ENCODE measurements at places on chromosomes 16 and 17.

DNA sequence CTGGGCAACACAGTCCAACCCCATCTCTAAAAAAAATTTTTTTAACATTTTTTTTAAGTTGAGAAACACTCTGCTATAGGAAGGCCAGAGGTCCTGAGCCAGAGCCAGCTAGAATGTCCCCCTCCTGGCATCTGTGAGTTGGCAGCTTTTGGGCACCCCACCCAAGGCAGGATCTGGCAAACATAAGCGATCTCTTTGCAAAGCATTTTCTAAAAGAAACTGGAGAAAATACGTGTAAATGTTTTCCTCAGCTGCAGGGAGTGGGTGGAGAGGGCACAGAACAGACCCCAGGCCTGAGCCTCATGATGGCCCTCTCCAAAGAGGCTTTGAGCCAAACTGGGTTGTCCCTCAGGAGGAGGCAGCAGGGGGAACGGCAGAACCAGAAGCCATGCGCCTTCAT, 11.7 kb downstream of the CAVIN1 start:
- no peak for DNase-seq

DNA sequence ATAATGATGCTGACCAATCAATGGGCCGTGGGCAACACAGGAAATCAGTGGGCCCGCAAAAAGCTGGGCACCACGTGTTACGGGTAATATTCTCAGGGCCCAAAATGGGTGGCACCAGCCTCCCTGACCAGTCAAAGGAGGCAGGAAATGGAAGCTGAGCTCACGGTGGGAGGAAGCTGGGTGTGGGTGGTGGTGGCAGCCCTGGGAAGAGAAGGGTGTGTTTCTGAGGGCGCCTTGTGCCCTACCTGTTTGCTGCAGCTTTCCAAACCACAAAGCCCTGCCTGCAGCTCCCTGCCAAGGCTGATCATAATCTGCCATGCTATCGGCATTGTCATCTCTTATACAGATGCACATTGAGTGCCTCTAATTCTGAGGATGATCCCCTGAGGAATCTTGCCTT, 457.9 kb downstream of the SLC39A11 start:
- no peak for DNase-seq

GRCh38 chr17:72380120-72380519, 259.3 kb downstream of the SOX9 start:
- no peak for DNase-seq

DNA sequence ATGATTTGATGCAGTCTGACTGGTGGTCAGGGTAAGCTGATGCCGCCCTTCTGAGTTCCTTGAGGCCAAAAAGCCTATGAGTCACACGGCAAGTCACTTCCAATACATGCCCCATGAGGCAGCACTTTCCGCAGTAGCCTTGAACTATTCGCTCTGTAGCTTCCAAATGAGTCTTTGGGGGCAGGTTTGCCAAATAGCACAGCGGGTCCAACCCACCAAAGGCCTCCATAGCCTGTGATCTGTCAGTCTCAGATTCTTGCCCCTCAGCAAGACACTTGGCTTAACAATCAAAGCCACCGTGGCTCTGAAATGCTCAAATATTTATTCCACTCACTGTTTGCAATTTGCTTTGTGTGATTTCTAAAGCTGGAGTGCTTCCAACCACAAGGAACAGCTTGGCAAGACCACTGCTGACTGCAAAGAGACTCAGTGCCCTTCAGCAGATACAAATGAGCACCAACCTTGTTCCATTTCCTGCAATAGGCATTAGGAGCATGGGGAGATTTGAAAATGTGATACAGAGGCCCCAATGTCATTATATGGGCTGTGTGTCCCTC, 45.4 kb downstream of the CLEC19A start:
- no peak for DNase-seq

- no peak for DNase-seq
Measured at GRCh38 chr16:87461466-87461991, 31.3 kb downstream of the ZCCHC14 start.

DNA sequence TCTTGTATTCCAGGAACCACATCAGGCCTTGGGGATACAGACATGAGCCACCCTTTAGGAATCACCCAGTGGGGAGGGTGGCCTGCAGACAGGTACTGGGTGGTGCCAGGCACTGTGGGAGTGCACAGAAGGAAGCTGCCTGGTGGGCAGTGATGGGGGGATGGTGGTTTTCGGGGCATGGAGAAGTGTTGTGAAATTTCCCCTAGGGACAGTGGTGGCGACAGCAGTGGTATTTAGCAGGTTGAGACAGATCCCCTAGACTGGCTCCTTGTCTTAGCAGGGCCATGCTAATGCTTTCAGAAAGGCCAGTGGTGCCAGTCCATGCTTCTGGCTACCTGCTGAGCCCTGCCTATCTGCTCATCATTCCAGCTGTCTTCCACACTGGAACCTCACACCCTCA, 129.6 kb downstream of the SPACA3 start:
- DNase-seq: no peak

- no peak for DNase-seq
Measured at GRCh38 chr17:65660947-65661346, 99.5 kb upstream of the AXIN2 start.

DNA sequence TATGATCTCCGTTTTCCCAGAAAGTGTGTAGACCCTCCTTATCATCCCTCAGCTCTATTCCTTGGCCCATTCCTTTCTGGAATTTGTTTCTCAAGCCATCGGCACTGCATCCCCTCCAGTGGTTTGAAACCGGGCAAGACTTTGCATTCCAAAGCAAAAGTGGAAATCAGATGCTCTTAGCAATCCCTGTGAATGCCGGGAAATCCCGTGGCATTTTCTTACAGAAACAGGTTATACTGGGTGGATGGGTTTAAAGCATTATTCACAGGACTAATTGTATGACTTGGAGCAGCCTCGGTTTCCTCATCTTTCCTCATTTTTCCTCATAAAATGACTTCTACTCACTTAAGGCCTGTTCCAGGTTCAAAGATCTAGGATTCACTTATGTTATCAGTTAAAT, 52.0 kb downstream of the MAP2K6 start:
- DNase-seq: no peak

- DNase-seq: no peak
Measured at GRCh38 chr17:69098625-69099024, 37.9 kb upstream of the ABCA9 start.

GRCh38 chr17:72991651-72992050, 100.8 kb downstream of the SLC39A11 start:
- DNase-seq: no peak

DNA sequence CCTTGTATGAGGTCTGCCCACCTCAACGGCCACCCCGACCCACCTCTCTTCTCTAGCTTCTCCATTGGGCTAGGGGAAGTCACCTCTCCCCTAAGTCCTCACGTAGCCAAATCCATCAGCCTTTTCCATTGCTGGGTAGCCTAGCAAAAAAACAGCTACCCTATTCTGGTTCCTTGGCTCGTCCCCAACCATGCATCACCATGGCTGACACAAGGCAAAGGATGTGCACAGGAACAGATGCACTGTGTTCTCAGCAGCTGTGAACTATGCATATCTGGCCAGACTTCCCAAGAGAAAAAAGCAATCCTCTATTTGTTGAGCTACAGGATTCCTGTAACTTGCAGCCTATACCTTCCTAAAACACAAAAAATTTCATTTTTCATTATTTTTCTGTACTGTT, 22.0 kb upstream of the FLCN start:
- DNase-seq: no peak

- DNase-seq: no peak
Measured at GRCh38 chr17:76982408-76983074, 114.3 kb downstream of the MGAT5B start.

DNA sequence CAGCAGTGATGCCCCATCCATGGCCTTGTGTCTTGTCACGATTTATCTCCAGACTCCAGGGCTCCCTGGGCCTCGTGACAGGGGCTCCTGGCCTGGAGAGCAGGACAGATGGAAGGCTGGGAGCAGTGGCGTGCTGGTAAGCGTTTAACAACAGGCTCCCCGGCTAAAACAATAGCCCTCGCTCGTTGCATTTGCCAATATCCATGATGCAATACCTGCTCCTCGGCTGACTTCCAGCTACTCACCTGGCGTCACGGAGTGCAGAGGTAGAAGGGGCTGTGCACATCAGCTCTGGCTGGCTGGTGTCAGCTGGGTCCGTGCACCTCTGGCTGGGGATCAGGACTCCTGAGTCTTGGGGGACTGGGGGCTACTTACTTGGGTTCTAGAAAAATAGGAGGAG, 1.5 kb upstream of the BICDL2 start:
- DNase-seq: no peak

DNA sequence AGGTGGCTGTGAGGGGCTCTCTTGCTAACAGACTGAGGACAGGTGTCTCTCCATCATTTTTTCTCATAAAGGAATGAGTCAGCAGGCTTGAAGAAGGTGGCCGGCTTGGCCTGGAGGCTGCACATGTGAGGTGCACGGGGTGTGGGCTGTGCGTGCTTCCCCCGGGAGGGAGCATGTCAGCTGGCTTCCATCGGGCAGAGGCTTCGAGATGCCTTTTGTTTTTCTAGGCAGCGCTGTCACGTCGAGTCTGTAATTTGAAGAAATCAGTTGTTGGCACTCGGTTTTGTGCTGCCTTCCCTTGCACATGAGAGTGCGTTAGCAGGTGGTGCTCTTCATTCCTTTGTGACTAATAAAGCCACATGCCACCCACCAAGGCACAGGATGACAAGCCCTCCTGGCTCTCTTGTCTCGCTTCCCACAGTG, 89.7 kb downstream of the NPIPB11 start:
- no peak for DNase-seq

DNA sequence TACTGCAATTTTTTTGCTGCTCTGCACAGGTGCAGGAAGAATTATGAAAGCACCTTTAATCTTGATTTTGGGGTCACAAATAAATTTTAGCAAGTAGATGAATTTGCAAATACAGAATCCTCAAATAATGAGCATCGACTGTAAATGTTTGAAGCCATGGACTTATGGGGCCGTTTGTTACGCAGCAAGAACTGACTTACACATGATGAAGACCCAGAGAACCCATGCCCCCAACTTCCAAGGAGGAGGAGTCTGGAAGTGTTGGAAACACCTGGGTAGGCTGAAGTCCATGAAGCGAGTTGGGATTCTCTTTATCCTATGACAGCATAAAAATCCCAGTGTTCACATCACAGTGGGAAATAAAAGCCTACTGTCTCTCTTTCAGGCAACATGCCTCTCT, 176.6 kb downstream of the RBFOX3 start:
- no peak for DNase-seq

Data from activated naive CD8-positive, alpha-beta T cell treated with anti-CD3 and anti-CD28 coated beads, Interleukin-2, amount 50 U/mL, for 24 hours (primary cell).